Activated T-cell treated with anti-CD3 and anti-CD28 coated beads, Interleukin-2, amount 50 U/mL, for 24 hours (primary cell): ENCODE measurements at places on chromosomes 7 and 10.

DNA sequence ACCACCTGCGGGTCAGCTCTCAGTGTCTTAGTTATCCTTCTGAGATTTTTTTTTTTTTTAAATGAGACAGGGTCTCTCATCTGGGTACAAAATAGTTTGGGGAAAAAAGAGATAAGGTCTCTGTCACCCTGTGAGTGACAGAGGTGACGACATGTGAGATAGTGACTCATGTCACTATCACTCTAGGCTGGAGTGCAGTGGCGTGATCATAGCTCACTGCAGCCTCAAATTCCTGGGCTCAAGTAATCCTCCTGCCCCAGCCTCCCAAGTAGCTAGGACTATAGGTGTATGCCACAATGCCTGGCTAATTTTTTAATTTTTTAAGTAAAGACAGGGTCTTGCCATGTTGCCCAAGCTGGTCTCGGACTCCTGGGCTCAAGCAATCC lies 10.4 kb downstream of the BLVRA start:
- DNase-seq, result no peak

DNA sequence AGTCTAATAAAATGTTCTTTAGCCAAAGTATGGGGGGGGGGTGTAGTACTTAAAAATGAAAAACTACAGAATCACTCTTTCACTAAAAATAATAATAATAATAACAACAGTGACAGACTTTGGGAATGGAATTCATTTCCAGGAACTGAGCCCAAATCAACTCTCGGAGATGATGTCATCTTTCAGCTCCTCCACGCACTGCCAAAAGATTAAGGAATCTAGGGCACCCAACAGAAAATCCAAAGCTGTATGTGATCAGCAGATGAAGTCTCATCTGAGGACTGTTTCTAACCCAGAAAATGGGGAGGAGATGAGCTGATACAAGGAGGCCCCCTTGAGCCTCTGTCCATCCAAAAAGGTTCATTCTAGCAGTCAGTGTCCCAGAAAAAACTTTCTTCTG lies 54.5 kb downstream of the GRB10 start:
- no peak for DNase-seq

DNA sequence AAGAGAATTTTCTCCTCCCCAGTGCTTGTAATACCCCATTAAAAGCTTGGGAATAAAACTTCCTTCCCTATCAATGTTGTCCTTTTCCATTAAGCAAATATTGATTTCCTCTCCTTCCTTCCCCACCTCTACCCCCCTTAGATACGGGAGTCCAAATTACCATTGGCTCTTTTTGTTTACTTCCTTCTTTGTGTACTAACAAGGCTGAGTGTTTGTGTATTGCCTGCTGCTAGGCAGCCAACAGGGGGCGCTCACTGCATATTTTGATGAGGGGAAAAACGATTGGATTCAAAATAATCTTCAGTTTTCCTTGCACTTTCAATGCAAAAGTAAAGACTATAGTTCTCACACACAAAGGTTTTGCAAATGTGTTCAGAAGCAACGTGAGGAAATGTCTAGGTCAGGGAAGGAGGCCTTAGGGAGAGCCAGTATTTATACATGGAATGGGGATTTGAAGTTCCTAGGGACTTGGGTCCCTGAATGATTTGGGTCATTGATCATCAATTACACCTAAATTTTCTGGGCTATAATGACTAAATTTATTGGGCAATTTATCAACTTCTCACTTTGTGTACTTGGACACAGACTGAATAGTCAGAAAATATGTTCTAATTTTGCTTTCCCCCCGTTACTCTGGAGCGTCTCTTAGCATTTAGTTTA lies 23.6 kb upstream of the VPS41 start:
- DNase-seq, result peak; percentile 50

- no peak for DNase-seq
These were observed 893.3 kb downstream of the SORCS1 start for GRCh38 chr10:106271237-106271636.

- DNase-seq, result no peak
These were observed 14.3 kb upstream of the ARMC3 start for GRCh38 chr10:22913474-22914092.

GRCh38 chr10:18542832-18543231 lies 108.6 kb downstream of the NSUN6 start:
- DNase-seq, result no peak

DNA sequence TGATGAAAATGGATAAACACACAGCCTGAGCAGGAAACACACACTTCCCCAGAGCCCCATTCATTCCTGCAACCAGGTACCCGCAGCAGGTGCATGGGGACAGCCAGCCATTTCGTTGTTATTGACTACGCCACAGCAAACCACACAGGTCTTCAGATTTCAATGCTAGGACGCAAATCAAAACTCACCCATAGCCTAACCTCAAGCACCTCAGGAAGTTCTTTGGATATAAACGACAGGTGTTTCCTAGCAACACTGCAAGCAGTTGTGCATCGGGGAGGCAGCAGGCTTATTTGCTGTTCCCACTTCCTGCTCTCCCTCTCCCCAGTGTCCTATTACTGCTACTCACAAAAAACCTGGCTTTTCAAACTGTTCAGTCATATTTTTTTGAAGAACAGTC lies 176.5 kb upstream of the FRMD4A start:
- DNase-seq, result no peak

- DNase-seq, result no peak
These were observed 182.0 kb upstream of the PHYHIPL start for GRCh38 chr10:58994226-58995057.
